ENCODE measurements at places on chromosomes 16 and 17. TPM values are rescaled to one million over a fixed set of nuclear protein-coding genes. Genes with fewer than 3 reads are reported as not detected.

The GPRC5C gene
- total RNA-seq, result 66.8 TPM

DNA sequence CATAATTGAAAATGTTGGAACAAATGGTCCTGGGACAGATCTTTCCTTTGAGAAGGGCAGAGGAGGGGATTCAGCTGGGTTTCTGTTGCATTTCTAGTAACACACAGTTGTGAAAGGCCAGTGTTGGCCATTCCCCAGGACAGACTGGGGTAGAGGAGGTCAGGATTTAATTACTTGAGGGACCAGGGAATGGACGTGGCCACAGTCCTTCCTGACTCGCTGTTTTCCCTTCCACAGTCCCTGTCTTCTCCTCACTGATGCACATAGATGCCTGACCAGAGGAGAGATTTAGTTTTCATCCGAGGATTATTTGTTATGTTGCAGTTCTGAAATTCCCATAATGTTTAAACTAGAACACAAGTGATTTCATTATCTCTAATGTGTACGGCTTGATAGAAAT lies 25.2 kb upstream of the HEATR6 start:
- DNase-seq, result no peak

GRCh38 chr16:8537691-8538342 lies 52.5 kb downstream of the TMEM114 start:
- no peak for DNase-seq

DNA sequence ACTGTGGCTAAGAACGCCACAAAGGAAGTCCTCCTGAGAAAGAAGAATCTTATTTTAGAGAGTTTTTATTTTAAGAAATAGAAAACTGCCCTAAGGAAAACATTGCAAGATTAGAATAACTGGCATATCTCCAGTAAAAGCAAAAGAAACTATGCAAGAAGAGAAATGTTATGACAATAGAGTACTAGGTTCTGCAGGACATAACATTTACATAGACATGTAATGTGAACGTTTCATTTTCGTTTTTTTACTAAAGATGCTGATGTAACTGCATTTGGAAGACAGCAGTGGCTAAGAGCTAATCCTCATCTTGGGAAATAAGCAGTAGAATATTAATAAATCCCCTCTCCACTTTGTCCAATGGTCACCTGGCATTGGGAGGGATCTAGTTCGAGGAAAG lies 7.8 kb upstream of the ASGR2 start:
- no peak for DNase-seq

GRCh38 chr17:59963738-59964481 lies 630 bp downstream of the RNFT1 start:
- no peak for DNase-seq

- DNase-seq, result peak; percentile 57
These were observed 167.5 kb downstream of the RAB11FIP4 start for GRCh38 chr17:31558748-31559583.

The B9D1 gene
- 65.4 TPM for total RNA-seq

The AIPL1 gene
- not detected for total RNA-seq

DNA sequence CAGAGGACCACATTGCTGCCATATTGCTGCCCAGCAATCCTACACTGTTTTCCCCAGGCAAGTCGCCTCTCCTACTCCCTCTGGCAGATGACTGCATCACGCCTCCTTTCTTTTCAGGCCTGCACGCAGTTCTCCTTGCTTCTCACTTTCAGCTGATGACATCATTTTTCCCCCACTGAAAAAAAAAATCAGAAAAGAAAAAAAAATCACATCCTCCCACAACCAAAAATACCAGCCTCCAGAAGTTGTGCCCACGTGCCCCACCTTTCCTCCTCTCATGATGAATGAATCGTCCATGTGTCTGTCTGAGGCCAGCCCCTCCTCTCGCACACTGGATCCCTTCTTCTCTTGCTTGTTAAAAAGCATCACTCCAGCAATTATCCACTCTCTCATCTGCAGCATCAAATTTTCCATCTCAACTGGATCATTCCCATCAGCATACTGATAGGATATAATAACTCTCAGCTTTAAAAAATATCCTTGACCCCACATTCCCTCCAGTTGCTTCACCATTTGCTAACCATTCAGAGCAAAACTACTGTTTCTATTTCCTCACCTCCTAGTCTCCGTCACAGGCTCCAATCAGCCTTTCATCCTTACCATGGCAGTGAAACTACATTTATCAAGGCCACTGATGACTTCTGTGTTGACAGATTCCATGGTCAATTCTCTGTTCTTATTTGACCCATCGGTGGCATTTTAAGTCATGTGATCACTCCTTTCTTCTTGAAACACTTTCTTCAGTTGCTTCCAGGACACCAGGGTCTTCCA lies 30.1 kb upstream of the DYNLL2 start:
- DNase-seq, result no peak

DNA sequence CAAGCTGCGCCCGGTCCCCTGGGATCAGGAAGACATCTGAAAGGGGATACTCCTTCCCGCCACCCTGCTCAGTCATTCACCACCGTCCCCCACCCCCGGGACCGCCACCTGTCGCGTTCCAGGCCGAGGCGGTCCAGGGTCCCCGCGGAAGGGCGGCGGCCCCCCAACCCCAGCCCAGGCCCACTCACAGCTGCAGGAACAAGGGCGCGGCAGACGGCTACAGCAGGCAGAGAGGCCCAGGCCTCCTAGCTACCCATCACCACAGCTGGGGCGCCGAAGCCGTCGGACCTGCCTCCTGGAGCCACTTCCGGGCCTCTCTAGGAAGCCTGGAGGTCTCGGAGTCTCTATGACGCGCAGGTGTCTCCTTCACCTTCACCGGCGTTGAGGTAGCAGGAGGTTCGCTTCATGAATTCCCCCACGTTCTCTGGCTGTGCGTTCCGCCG lies at the start of gene SDR42E1:
TSS of gene SDR42E1 (minus strand) at position 272 of the 443 bp plus-strand sequence. CDS start 10,612 bp downstream, outside the sequence.
- DNase-seq, result no peak

- no peak for DNase-seq
These were observed 26.6 kb downstream of the PIEZO1 start for GRCh38 chr16:88758227-88758943.

The TMEM114 gene
- not detected for total RNA-seq

DNA sequence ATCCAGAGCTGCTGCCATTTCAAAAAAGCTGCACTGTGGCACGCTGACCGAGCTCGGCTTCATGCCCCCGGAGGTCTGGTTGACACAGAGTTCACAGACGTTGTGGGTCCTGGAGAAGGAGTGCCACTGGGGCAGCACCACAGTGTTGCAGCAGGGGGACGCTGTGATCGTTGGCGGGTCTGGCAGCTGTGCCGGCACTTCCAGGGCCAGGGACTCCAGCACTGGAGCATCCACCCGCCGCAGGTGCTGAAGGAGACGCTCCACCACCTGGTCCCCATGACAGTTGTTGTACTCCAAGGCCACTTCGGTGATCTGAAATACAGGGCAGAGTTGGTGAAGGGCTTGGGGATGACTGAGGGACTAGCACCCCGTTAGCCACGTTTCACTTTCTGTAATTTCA lies 23.5 kb downstream of the SNN start:
- DNase-seq, result no peak

The NECAB2 gene
- not detected for total RNA-seq

GRCh38 chr16:82735673-82736091 lies 108.9 kb downstream of the CDH13 start:
- DNase-seq, result no peak

The SOX9 gene
- 6.6 TPM for total RNA-seq

DNA sequence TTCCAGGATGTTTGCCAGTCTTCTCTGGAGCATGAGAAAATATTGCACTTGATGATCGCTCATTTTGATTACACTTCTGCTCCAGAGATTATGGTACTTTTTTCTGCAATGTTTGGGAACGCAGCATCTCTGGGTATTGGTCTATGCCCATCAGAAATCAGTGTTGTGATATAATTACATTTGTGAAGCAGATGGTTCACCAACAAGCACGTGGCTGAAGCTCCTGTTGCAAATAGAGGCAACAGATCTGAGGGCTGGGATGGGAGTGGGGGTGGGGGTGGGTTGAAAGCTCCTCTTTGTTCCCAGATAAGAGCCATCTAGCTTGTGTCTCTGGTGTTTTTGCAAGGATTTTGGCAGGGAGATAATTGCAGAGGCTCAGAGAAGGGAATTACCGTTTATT lies 252.3 kb downstream of the SHISA9 start:
- DNase-seq, result no peak

The MAF gene
- total RNA-seq, result 75.3 TPM

GRCh38 chr16:30621765-30622164 lies 11.6 kb upstream of the ZNF689 start:
- DNase-seq, result no peak

- no peak for DNase-seq
These were observed 69.4 kb upstream of the SMIM36 start for GRCh38 chr17:55580596-55581133.

The PRSS27 gene
- 2.5 TPM for total RNA-seq

DNA sequence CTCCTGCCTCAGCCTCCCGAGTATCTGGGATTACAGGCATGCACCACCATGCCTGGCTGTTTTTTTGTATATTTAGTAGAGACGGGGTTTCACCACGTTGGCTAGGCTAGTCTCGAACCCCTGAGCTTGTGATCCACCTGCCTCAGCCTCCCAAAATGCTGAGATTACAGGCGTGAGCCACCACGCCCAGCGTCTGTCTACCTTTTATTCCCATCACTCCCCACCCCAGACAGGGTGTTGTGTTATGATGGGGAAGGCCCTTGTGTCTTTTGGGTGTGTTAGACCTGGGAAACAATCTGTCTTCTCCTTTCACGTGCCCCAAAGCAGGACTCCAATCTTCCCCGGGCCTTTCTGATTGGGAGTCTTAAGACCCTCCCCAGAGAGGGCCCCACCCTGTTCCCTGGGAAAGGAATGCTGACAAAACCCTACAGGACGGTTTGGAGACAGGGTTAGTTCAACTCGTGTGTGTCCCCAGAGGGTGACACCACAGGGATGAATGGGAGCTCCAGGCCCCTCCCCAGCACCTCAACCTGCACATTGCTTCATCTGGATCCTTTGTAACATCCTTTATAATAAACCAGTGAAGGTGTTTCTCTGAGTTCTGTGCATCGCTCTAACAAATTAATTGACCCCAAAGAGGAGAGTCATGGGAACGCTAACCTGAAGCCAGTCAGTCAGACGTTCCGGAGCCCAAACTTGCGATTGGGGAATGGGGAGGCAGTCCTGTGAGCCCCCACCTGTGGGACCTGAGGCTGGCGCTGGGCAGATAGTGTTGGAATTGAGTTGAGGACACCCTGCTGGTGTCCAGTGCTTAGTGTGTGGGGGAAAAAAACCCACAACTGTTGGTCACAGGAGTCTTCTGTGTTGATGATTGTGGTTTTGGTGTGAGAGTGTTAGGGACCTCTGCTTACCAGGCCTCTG lies 3.2 kb upstream of the ELOB start:
- no peak for DNase-seq

- no peak for DNase-seq
These were observed 24.4 kb downstream of the DHRS7C start for GRCh38 chr17:9766970-9767369.

The KCNH6 gene
- total RNA-seq, result not detected

The TBX6 gene
- 0.84 TPM for total RNA-seq

GRCh38 chr17:61662741-61663140 lies 71.7 kb upstream of the NACA2 start:
- DNase-seq, result no peak

DNA sequence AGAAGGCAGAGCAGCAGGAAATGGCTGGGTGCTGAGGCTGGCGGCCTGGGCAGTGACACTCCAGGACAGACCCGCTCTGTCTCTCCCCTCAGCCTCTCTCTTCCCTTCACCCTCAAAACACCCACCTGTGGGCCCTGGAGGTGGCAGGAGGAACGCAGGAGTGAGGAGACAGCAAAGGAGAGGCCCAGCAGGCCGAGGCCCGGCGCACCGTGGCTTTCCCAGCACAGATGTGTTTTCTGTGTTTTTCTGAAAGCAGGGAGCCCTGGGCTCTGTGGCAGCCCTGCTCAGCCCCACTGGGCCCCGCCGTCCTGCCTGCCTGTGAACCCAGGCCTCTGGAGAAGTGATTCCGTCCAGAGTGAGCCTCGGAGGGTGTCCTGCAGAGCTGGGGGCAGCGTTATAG lies 30.5 kb downstream of the ZNF469 start:
- no peak for DNase-seq

DNA sequence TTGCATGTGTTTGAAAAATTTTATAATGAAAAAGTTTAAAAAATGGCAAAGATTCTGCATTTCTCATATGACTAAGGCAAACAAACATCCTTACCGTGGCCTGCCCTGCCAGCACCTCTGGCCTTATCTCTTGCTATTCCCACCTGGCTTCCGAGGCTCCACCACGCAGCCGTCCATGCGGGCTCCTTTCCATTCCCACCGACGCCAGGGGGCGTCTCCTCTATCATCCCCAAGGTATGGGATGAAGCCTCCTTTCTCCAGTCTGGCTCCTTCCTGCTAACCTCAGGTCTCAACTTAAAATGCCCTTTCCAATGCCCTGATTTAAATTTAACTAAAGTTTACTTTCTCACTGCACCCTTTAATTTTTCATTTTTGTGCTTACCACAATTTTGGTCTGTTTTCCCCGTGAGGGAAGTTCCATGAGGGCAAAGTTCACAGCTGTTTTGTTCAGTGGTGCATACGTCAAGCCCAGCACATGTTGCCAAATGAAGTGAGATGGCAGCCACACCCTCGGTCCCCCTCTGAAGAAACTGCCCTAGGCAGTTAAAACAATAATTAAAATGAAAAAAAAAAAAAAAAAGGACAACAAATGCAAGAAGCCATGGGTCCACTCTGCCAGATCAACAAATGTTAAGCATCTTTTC lies 13.3 kb upstream of the SDK2 start:
- no peak for DNase-seq

GRCh38 chr17:75831032-75831571 lies 13.1 kb downstream of the UNC13D start:
- DNase-seq, result no peak

The EVI2B gene
- 9.4 TPM for total RNA-seq

GRCh38 chr17:68819465-68819864 lies 135.7 kb downstream of the ABCA8 start:
- no peak for DNase-seq

- DNase-seq, result no peak
These were observed 257 bp downstream of the SNAI3 start for GRCh38 chr16:88686062-88686438.

- no peak for DNase-seq
These were observed 56.3 kb downstream of the IL21R start for GRCh38 chr16:27458258-27458657.

DNA sequence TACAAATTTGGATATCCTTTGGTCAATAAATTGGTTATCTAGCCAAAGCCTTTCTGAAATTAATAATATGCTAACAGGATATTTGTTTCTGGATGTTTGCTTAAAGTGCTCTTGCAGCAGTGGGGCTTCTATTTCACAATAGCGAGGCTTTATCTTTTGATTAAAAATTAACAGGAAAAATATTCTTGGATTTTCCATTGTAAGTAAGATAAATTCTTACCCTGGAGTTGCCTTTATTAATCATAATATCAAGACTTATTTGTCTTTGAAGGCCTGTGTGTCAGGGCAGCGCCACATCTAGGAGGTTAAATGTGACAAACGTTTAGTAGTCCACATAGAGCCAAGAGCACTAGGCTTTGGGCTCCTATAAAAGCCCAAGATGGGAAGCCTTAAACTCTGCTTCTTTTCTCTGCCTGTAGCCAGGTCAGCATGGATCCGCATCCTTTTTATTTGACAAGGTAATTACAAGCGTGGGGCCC lies 5.3 kb downstream of the TMEM97 start:
- DNase-seq, result no peak

DNA sequence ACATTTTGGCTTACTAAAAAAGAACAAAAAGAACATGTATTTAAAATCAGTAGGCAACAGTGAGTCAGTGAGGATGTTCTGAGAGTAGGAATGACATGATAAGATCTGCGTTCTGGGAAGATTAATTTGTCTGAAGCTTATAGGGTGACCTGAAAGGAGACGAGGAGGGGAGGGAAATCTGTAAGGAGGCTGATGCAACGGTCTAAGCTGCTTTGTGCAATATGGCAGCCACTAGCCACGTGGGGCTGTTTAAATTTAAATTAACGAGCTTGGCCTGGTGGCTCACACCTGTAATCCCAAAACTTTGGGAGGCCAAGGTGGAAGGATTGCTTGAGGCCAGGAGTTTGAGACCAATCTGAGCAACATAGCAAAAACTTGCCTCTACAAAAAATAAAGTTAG lies 181.6 kb upstream of the CACNG3 start:
- DNase-seq, result no peak

All from tibial nerve (tissue), 4 donors.